Common myeloid progenitor, CD34-positive (primary cell): ENCODE measurements at places on chromosomes 5 and 9.

DNA sequence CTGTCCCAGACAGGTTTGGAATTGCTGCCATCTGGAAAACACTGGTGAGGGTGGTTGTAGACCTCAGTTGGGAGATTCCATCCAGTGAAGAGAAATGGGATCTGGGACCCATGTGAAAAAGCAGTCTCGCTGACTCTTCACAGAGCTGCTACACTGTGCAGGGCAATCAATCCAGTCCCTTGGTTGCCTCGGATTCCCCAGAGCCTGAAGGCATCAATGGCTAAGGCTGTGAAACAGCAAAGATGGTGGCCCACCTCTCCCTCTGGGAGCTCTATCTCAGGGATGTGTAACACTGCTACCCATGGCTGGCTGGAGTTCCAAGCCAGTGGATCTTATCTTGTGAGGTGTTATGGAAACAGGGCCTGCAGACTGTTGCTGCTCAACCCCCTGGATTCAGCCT lies 256.1 kb downstream of the TMEM38B start:
- no peak for DNase-seq

- DNase-seq = no peak
Observed at GRCh38 chr5:43420241-43420640, 8.1 kb upstream of the CCL28 start.

DNA sequence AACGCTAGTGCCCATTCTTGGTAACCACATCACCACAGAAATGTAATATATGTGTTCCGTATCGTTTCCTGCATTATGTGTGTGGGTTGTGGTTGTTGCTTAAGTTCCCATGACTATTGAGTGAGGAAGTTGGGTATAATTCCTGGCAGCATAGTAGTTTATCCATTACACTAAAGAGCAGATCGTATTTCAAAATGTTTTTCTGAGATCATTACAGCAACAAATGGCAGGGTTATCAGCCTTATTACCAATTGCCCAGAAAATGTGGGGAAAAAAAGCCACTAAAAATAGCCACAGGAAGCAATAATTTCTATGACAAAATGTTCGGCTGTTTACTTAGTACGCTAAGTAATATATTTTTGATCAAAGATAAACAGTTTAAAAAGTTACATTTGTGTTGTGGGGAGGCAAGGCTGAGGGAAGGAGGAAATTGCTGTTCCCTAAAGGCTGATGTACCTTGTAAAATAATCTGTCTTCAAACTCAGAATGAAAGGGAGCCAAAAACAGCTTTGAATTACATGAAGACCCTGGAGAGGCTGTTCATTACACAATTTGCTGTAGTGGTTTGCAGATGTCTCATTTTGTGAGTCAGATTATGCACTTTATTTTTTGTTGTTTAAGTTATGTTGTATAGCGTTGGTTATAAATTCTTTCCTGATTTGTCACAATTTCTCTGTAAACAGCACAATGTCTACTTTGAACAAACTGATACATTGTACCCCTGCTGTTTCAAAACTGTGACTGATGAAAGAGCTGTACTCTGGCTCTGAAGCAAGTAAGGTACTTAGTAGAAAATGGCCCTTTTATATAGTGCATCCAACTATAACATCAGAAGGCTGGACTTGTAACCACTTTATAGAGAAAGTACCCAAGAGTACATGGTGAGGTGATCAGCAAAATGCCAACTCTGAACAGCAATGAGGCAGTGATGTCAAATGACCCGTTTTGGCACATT lies 1028.5 kb downstream of the NR2F1-AS1 start:
- DNase-seq = no peak

DNA sequence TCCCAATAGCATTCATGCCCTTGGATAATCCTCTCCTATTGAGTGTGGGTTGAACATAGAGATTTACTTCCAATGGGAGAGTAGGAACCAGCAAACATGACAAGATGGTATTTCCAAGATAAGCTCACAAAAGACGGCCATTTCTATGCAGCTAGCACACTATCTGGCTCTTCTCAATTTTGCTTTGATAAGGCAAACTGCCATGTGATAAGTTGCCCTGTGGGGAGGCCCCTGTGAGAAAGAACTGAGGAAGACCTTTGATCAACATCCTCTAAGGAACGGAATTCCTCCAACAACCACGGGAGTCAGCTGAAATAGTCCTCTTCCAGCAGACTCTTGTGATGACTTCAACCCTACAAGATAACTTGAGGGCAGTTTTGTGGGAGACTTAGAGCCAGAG lies 211.9 kb upstream of the TRPM3 start:
- DNase-seq = no peak

DNA sequence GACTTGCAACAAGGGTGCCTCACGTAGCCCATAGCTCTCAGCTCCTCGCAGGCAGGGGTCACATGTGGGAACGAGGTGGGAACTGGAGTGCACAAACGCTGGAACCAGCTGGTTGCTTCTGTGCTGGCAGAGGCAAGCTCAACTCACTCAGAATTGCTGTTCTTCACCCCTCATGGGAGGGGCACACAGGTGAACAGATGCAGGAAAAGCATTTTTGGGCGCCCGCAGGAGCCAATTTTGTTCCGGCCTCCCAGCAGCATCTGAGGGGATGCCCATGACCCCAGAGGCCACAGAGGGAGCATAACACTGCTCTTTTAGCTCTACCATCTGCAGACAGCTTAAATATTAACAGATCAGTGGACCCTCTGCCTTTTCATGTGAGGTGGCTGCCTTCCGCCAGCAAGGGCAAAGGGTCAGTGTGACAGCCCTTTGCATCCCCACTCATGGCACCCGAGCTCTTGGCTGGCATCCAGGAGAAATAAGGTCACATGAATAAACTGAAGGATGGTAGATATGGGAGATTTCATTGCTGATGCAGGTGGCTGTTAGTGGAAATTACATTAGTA lies 196.2 kb downstream of the SLCO4C1 start:
- DNase-seq = no peak

GRCh38 chr5:146944764-146945616 lies 66.4 kb upstream of the PPP2R2B start:
- DNase-seq = no peak

- no peak for DNase-seq
Observed at GRCh38 chr5:32523625-32524024, 61.7 kb upstream of the SUB1 start.

- DNase-seq = no peak
Observed at GRCh38 chr5:41650131-41650530, 139.7 kb upstream of the PLCXD3 start.

- DNase-seq = no peak
Observed at GRCh38 chr9:87292449-87293191, 205.0 kb upstream of the DAPK1 start.

- no peak for DNase-seq
Observed at GRCh38 chr9:115746496-115746895, 407.1 kb upstream of the PAPPA start.
